ENCODE measurements at places on chromosomes 16 and 17.
A peak's percentile ranks its signal among the peaks of the same experiment; 100 is the strongest.

DNA sequence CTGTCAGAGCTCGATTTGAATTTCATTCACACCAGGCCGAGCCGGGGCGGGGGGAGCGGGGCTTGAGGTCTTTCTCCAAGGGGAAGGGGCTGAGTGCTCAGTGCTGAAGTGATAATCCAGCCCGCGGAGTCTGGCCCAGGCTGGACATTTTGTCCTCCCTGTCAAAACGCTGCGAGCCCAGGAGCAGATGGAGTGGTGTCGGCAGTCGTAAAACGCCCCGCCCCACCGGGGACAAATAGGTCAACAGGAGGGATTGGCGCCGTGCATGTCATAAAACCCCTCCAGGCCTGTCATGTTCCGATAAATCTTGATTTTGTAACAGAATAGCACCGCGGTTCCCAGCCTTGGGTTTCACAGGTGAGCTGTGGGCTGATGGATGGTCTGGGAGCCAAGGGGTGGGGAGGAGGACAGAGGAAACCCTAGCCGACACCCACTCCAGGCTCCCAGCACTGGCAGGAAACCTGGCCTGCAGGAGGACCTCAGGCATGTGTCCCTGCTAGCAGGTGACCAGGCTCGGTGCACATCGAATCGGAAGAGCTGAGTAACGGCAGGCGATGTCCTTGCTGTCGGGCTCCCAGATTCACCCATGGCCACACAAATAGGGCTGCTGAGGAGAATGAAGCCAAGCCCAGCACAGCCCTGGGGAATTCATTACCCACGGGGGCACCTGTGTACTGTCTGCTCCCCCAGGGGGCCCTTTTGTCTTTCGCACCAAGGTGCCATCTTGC lies 341.4 kb downstream of the FOXL1 start:
- DNase-seq = no peak

- DNase-seq = no peak
These were observed 37.5 kb upstream of the SNN start for GRCh38 chr16:11630768-11631056.

DNA sequence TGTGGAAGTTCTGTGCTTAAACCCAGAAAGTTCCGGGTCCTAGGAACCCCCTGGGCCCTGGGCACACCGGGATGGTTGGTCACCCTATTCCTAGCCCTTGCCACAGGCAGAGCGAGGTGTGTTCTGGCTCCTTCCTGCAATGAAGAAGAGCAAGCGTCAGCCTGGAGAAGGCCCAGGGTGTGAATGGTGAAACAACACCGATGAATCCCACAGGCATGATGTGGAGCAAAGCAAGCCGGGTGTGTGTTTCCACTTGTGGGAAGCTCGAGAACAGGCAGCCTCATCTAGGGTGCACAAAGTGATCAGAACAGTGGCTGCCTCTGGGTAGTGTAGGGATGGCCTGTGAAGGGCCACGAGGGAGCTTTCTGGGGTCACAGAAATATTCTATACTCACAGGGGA lies 13.8 kb downstream of the KCNG4 start:
- no peak for DNase-seq

DNA sequence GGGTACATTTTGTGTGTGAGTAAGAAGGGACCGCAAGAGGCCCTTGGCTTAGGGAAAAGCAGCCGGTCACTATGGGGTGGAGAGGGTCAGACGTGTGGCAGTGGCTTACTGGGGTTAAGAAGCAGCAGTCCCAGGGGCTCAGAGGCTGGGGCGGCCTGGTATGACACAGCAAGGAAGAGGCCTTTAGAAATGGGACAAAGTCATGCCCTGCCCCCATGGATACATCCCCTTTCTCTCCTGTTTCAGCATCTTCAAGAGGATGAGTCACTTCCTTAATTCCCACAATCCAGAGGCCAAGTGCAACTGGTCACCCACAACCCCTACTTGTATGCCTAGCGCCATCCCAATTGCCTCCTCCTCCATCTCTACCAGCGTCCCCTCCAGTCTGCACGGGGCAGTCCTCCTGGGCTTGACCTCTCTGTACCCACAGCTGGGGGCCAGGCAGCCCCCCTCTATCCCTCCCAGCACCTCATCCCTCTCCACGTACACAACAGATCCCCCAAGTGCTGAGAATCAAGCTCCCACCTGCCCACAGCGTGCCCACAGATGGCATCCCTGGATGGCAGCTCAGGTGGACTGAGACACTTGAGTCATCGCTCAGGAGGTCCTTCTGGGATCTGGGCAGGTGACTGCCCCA lies 6.9 kb upstream of the EFTUD2 start:
- DNase-seq = no peak

- DNase-seq = no peak
These were observed 155.2 kb upstream of the PIRT start for GRCh38 chr17:10993126-10993525.

DNA sequence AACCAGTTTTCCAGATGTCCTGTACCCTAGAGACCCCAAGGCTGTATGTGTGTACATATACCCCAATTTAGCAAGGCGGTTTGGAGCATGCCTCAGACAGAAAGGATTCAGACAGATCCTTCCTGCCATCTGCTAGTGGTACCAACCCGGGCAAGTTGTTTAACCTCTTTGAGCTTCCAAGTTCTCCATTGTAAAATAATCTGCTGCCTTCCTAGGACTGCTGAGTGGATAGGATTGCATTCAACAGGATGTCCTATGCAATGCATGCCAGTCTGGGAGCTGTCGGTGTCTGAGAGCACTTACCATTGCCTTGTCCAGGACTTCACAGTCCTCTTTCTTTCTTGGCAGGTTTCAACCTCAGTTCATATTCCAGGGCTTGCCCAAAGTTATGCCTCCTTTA lies 1.9 kb downstream of the CDH13 start:
- DNase-seq = no peak

DNA sequence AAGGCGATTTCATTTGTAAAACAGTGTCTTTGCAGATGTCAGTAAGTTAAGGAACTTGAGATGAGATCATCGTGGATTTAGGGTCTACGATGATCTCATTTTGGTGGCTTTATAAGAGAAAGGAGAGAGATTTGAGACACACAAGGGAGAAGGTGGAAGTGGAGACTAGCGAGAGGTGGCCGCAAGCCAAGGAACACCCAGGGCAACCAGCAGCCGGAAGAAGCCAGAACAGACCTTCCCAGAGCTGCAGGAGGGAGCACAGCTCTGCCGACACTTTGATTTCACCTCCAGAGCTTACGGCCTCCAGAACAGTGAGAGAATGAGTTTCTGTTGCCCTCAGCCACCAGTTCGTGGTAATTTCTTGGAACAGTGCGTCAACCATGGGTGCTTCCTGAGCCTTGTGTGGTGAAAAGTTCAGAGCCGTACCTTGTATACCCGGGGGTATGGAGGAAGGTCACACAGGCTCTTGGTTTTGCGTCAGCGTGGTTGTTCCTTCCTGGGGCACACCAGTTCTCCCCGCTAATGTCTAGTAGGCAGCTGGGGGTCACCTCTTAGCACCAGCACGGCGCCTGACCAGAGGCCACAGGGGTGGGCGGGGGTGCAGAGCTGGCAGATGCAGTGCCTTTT lies 12.9 kb upstream of the SEC14L1 start:
- DNase-seq = no peak

GRCh38 chr17:57391076-57391825 lies 134.9 kb downstream of the MSI2 start:
- no peak for DNase-seq

- DNase-seq = no peak
These were observed 88.6 kb upstream of the BRD7 start for GRCh38 chr16:50457423-50457822.

- DNase-seq = no peak
These were observed 2.7 kb upstream of the AMFR start for GRCh38 chr16:56428091-56428490.

DNA sequence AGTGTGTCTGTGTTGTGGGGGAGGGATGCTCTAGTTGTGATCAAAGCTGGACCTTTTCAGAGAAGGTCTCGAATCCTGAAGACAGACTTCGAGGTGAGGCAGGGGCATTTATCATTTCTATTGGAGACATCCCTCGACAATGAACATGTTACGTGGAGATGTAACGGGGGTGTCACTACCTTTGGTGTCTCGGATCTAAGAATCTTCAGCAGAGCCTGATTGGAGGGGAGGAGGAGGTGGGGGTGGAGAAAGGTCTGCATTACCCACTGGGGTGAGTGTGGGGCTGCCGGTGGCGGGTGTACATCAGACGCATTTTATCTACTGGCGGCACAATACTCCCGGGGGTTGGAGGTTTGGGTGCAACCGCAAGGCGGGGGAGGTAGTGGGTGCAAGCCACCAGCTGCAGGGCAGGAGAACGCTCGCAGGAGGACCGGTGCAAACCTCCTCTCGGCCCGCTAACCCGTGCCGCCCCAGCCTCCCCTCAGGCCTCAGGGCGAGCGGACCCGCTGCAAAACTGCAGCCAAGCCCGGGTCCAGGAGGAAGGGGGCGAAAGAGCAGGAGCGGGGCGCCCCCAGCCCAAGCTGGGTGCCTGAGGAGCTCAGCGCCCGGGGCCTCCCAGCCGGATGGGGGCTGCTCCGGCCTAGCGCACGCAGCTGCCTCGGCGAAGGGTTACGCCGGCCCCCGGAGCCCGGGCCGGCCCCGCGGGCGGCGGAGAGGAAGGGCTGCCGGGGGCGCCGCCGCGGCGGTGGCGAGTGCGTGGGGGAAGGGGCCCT lies 735 bp downstream of the ZNF652 start:
- DNase-seq = peak; percentile 45

- no peak for DNase-seq
These were observed 230.5 kb downstream of the SEC14L1 start for GRCh38 chr17:77371117-77371887.

DNA sequence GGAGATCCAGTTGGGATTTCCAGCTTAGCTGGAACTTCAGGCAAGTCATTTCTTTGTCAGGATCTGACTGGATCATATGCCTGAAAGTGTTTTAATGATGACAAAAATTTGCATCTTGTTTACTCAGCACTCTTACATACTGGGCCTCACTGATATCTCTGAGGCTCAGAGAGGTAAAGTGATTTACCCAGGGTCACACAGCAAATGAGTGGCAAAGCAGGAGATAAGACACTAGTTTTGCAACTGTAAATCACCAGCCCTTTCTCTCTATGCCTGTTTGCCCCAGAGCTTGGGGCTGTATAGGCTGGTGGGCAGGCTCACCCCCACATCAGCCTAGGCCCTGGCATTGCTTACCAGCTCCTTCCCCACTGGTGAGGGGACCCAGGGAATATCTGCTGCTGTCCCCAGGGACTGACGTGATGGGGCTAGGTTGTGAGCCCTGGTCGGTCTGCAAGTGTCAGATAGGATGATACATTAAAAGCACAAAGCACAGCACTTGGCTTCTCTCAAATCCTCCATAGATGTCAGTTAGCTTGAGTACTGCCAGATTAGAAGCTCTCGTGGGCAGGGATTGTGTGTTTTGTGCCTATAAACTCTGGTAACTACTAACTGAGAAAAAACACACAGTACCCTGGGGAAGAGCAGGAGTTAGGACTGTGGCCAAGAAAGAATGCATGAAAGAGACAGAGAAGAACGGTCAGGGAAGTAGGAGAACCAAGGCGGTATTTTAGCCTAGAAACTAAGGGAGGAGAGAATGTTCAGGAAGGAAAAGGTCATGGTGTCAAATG lies 165.4 kb downstream of the COPRS start:
- no peak for DNase-seq

DNA sequence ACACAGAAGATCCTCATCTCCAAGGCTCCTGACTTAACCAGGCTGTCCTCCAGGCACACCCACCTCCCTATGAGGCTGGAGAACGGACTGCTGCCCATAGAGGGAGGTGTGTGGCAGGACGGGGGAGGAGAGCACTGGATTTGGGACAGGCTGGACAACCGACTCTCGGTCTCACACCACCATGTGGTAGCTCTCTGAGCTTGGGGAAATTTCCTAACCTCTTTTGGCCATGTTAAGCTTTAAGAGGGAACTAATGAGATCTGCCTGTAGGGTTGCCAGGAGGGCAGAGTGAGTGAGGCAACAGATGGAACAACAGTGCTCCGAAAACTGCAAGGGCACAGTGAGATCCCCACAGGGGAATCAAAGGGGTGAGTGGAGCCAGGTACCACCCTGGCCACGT lies 32.7 kb downstream of the RHBDL3 start:
- no peak for DNase-seq

DNA sequence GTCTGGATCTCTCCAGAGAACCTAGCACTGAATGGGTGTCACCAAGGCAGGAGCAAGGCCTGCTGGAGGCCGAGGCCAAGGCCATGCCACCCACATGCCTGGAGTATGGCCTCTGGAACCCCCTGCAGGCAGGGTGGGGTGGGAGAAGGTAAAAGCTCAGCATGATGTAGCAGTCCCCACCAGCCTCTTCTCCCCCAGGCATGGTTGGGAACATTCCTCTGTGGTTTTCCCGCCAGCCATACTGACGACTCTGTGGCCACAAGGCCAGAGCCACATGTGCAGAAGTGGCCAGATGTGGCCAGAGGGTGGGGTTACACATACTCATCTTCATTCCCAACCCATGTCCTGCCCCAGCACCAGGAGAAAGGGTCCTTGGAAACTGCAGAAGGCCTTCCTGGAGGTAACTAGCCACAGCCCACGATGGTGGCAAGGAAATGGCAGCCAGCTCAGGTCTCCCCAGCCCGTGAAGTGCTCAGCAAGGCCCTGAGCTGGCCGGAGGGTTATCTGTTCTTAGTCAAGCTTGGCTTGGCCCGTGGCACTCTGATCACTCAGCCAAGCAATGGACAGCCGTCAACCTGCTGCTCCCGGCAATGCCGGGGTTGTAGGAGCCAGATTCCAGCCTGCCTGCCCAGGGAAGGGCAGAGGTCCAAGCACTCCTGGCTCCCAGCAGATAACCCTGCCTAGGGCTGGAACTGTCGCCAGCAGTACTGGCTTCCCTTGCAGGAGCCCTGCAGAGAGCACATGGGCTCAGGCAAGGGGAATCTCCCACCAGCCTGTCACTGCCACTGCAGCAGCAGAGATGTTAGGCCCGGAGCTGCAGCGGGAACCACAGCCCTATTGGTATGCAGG lies 26.1 kb downstream of the HDAC5 start:
- DNase-seq = no peak

DNA sequence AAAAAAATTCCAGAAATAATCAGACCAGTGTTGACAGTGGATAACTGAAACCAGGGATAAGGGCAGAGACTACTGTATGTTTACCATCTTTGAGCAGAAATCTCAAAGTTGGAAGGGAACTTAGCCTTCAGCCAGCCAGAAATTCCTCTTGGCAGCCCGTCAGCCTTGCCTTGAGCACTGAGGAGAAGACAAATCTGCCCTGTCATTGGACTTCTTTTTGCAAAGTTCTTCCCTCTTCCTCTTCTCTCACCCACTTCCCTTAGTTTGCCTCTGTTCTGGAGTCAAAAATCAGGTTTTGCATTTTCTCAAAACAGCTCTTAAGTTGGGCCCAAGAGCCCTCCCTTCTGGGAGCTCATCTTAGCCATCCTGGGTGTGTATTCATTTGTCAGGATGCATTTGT lies 6.2 kb downstream of the TUFM start:
- DNase-seq = no peak

- DNase-seq = no peak
These were observed 7.4 kb downstream of the ZACN start for GRCh38 chr17:76086384-76086783.
